ENCODE measurements at places on chromosomes 6 and 20. TPM values are rescaled to one million over a fixed set of nuclear protein-coding genes. Genes with fewer than 3 reads are reported as not detected.

DNA sequence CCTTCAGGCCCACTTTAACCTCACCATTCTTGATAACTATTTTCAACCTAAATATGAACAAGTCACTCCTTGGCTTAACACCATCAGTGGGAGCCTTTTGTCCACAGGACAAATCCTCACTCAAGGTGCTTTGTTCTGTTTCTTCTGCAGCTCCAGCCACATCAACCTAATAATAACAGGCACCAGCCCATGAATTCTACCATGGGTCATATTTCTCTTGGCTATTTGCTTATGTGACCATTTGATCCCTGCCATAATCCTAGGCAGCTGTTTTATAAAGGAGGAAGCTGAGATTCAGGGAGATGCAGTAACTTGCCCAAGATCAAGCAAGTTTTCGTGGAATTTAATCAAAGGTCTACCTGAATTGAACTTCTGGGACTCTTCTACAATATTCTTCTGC is 561.3 kb downstream of the DHX35 start:
- DNase-seq: no peak

GRCh38 chr6:252775-253535 is 39.3 kb upstream of the DUSP22 start:
- no peak for DNase-seq

DNA sequence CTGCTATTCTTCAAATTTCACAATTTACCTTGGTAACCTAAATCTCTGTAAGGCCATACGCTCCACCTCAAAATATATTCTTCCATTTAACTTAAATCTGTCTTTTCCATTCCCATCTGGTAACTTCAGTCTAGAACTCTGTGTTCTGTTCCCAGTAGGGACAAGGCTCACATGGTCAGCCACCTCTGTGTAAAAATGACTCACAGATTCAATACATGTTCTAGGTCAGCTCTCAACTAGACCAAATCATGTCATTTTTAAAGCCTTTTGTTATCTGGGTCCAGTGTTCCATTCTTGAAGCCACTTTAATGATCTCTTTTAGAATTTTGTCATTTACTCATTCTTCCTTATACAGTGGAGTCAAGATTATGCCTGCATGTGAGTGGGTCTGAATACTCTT is 315.6 kb upstream of the CITED2 start:
- DNase-seq: no peak

GRCh38 chr6:79134699-79135474 is 56.8 kb upstream of the PHIP start:
- no peak for DNase-seq

DNA sequence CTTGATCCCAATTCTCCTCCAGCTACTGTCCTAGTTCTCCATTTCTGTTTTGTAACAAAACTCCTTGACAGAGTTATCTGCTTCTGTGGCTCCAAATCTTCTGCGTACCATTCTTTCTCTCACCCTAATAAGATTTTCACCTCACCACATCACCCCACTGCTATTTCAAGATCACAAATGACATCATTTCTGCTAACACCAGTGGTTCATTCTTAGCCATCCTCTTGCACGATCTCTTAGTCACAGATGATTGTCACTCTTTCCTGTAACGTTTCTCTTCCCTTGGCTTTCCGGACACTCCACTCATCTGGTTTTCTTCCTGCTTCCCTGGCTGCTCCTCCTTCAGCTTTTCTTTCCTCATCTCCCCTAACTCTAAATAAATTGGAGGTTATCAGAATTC is 56.8 kb upstream of the FABP7 start:
- DNase-seq: no peak

DNA sequence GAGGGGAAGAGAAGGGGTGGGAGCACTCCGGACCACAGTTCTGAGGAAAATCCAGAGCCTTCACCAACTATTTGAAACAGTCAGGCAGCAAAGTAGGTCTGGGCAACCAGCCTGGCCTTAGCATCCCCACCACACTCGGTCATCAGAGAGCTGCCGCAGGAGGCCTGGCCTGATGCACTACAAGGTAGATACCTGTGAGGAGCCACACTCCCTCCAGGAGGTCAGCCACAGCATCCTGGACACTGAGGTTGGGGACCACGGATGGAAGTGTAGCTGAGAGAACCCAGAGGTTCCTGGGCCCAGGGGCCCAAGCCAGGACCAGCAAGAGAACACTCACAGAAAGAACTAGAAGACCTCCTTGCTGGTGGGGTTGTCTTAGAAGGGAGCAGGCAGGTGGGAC is 194.8 kb upstream of the PROKR2 start:
- no peak for DNase-seq

DNA sequence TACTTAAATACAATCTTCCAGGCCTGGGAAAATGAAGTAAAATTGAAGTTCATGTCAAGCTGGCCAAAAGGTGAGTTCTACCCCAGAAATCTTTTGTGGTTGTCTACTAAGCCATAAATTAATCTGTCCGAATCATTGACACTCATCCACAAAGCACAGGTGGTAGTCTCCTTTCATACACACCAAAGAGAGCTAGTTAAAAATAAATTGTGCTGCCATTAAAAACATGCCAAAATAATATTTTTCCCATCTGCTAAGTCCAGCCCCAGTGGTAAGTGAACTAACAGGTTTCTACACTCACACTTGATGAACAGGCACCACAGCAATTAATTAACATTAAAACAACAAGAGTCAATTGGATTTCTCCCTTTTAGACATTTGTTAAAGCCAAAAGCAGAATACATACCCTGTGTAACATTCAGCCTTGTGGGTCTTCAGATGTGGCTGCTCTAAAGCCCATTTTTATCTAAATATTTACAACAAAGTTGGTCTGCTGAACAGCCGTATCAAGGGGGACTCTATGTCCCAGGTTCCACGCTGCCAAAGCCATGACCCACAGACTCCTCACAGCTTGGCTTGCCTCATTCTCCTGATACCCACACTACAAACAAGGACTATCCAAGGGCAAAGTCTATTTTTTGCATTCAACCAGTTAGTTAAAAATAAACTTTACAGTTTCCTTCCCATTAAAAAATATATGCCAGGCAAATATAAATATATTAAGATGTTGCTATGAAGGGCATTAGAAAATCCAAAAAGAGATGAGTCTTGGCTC is 490.4 kb downstream of the BMP2 start:
- DNase-seq: no peak

Gene CGA
- polyA plus RNA-seq: not detected

Gene LINC00237
- not detected for polyA plus RNA-seq

DNA sequence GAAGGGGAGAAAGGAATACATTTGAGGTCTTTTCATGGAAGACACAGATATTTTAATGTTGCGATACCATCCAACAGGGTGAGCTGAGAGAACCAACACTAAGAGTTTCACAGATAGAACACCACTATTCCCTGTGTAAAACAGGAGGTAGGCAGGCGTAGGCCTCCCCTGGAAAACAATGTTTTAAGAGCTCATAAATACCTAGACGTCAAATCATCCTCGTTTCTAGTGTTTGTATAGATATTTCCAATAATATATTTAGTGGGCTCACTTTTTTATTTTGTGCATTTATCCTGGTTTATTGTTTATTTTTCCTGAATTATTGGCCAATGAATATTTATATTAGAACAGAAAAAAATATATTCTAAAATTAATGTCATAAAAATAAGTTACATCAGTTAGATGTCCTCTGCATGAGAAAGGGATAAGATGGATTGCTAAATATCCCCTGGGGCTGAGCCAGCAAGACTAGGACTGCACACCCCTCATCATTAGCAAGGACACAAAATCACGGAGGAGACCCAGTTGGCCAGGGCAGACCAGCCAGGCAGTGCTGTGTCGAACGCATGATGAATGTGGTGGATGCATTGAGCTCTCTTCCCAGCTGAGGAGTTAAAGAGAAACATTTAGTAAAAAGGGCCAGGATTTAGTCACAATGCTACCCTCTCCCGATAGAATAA is 380.5 kb downstream of the C6orf118 start:
- DNase-seq: no peak

Gene TULP1
- 1.7 TPM for polyA plus RNA-seq

DNA sequence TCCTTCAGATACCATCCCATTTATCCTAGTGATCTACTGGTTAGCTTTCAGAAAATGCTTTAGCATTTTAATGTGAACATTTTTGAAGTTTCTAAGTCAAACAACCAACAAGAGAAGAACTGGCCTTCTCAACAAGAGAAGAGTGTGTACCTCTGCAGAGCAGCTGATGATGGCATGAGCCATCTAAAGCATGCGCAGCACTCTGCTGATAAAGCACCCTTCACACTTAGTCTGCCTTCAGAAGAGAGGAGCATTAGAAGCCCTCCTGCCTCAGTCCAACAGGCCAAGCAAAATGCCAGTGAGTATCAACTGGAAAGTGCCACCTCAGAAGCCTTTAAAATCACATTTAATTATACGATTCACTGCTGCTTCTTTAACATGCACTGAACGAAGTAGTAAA is 169.2 kb downstream of the BTBD9 start:
- no peak for DNase-seq

Gene HRH3
- 0.04 TPM for polyA plus RNA-seq

DNA sequence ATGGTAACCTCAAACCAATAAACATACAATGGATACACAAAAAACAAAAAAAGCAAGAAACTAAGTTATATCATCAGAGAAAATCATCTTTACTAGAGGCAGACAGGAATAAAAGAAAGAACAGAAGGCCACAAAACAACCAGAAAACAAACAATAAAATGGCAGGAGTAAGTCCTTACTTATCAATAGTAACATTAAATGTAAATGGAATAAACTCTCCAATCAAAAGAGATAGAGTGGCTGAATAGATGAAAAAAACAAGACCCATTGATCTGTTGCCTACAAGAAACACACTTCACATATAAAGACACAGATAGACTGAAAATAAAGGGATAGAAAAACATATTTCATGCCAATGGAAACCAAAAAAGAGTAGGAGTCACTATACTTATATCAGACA is 81.3 kb upstream of the GJE1 start:
- DNase-seq: no peak

Gene GHRH
- polyA plus RNA-seq: not detected

- DNase-seq: no peak
These were observed 293.9 kb upstream of the FOXQ1 start for GRCh38 chr6:1018041-1018440.
